Amniotic epithelial cell (primary cell): ENCODE measurements at places on chromosomes 11 and 22.
A peak's percentile ranks its signal among the peaks of the same experiment; 100 is the strongest.

- no peak for DNase-seq
Measured at GRCh38 chr11:66494458-66494857, 14.2 kb downstream of the DPP3 start.

DNA sequence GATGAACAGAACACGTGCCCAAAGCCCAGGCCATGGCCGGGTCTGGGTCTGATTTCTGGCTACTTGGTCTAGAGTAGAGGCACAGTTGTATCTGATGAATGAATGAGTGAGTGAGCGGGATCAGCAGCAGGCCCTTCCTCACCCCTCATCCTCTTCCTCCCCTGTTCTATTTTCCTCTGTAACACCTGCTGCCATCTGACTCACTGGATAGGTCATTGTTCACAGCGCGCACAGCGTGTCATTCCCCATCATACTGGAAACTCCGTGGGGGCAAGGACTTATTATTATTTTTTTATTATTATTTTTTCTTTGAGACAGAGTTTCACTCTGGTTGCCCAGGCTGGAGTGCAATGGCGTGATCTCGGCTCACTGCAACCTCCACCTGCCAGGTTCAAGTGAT, 13.9 kb downstream of the NCF4 start:
- no peak for DNase-seq

DNA sequence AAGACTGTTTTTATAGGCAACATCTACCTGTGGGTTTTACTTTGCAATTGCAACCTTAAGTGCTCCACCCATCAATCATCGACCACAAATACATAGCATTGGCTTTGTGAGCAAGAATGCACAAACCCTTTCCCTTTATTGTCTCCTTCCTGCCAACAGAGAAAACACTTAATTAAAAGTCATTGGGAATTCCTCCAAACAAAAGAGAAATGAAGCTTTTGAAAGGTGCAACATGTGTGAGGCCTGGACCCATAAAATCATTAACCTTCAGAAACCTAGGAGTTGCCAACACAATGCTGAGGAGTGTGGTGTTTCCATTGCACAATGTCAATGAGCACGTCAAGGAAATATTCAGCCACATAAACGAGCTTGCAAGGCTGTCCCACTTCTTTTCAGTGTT, 223.2 kb downstream of the BLID start:
- peak; percentile 78 for DNase-seq

GRCh38 chr11:134522782-134523570, 110.9 kb upstream of the B3GAT1 start:
- DNase-seq = no peak

GRCh38 chr11:100961633-100962032, 168.0 kb downstream of the PGR start:
- DNase-seq = peak; percentile 39
